ENCODE measurements at places on chromosomes 5 and 9.

DNA sequence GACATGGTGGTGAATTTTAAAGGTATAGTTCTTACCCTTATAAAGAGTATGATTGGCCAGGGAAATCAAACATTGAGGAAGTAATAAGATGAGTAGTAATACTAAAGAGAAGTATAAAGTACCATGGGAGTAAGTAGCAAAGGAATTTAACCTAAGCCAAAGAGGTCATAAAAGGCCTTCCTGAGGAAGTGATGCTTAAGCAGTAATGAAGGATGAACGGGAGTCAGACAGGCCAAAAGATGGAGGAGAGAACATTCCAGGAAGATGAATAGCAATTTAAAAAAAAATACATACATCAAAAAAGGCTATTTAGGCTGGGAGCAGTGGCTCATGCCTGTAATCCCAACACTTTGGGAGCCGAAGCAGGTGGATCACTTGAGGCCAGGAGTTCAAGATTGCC is 29.0 kb downstream of the KLHL3 start:
- no peak for DNase-seq

DNA sequence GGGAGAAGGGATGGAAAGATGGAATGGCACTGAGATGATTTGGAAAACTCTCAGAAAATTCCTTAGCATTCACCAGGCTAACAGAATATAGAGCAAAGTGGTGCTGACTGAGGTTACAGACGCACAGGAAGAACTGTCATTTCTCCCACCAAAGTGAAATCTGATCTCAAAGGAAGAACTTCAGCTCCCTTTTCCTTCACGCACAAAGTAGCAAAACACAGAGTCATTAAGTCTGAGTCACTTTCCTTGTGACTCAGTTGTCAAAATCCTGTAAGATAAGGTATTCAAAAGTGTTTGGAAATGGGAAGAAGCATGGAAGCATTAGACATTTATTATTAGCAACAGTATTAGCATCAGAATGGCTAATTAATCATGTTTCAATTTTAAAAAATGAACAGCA is 11.7 kb downstream of the MPDZ start:
- no peak for DNase-seq

- DNase-seq = no peak
These were observed 5.3 kb downstream of the ELAVL2 start for GRCh38 chr9:23820451-23821374.

DNA sequence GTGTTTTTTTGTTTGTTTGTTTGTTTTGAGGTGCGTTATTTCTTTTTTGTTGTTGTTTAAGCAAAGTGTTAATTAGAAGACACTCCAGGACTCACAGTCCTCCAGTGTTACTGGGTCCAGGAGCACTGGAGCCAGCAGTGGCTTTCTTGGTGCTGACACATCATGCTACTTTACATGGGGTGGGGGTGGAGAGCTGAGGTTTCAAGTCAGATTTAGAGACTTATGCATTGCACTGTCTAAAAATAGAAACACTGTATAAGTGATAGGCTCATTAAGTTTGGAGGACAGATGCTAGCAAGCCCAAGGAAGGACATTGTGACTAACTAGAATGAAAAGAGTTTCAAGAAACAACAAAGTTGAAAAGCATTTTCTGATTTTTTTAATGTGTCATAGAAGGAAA is 2209.2 kb downstream of the MAT2B start:
- no peak for DNase-seq

DNA sequence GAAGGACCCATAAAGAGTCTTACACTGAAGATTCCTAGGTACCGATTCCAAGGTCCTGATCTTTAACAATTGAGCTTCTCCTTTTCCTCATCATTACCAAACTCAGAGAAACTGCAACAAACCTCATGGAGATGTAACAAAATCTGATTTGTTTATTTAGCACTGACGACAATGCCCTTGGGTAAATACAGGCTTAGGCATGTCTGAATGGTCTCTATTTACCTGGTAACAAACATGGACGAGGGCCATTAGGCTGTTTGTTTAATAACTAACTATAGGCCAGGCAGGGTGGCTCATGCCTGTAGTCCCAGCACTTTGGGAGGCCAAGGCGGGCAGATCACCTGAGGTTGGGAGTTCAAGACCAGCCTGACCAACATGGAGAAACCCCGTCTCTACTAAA is 333.3 kb downstream of the AGTPBP1 start:
- no peak for DNase-seq

DNA sequence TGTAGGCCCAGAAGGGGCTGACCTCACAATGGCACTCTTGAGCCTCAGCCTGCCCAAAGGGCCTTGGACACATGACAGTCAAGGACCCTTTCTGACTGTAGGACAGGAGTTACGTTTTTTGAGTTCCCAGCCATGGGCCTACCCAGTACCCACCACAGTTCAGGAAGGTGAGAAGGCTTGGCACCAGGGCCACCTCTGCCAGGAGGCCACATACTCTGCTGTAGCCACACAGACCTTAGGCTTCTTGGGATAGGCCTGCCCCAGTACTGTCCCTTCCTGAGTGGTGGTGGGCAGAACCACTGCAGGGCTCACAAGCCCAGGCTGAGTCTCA is 12.8 kb downstream of the PDLIM4 start:
- no peak for DNase-seq

- DNase-seq = no peak
These were observed 8.8 kb upstream of the BOD1 start for GRCh38 chr5:173625261-173625660.

- DNase-seq = no peak
These were observed 11.4 kb downstream of the LRRC8A start for GRCh38 chr9:128893354-128893753.

DNA sequence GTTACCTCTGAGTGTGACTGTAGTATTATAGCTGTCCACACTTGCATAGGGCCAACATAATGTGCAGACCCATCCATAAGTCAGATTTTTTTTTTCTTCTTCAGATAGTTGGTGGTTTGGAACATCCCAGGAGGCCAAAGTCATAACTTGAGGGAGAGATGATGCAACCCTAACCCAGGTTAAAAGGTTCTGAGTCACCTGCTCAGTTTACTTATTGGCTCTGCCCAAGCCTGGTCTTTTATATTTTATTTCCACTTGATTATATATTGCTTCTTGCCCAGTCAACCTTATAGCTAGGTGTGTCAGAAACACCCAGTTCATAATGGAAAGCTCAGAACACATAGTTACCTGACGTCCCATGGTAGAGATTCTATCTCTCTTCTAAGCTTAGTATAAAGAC is 113.1 kb upstream of the PCSK1 start:
- DNase-seq = no peak

- no peak for DNase-seq
These were observed 185.7 kb downstream of the MARCHF11 start for GRCh38 chr5:15993919-15994318.

DNA sequence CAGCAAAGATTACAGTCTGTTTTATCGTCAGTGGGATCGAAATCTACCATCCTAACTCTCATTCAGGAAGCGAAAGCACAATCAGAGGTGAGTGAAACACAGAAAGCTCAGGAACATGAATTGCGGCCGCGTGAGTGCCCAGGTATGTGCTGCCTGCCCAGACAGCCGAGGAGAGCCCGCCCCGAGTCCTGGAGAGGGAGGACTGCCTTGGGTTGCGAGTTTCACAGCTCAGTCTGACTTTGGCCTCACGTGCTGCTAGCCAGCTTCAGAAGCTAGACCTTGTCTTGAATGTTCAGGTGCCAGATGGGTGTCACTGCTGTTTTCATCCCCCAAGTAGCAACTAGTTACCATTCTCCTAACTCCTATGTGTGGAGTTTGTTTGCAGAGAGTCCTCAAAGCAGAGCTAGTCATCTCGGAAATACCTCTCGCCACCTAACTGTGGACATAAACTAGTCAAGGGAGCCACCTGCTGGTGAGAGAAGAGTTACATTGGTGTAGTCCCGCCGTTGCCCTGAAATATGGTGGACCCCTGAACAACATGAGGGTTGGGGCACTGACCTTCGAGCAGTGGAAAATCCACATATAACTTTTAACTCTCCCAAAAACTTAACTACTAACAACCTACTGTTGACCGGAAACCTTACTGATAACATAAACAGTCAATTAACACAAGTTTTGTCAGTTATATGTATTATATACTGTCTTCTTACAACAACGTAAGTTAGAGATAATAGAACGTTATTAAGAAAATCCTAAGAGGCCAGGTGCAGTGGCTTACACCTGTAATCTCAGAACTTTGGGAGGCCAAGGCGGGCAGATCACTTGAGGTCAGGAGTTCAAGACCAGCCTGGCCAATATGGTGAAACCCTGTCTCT is 80.9 kb downstream of the GOLPH3 start:
- no peak for DNase-seq

- DNase-seq = no peak
These were observed 143.3 kb upstream of the TLE4 start for GRCh38 chr9:79428422-79428821.

DNA sequence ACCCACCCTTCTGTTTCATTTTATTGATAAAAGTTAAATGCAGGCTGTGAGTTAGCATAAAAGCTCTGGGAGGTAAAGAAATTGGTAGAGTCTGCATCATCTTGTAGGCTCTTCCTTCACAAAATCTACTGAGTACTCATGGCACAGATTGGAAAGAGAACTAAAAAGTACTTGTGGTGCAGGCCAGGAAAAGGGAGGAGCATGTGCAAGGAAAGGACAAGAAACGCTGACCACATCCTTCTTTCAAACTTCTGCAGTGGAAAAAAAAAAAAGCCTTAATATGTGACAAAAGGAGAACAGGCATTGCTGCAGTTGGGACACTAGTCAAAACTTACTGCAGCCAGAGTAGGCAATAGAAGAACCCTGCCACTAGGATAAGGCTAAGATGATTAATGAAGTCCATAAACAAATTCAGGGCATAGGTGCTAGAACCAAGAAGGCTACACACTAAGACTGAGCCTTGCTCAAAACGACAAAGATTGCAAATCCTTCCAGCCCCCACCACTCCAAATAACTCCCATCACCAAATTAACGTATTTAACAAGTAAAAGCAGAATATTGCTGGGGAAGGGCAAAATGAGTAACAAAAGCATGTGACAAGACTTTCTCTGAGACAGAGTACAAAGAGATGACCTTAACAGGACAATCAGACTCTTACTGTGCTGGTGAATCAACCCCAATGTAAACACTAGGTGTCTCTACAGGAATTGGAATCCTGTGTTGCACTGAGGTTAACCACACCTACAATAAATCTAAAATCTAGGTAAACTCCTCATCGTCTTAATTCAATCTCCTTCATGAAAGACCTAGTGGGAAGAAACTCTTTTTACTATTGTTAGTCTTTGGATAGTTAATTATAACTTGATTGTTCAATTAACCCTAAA is 1024.8 kb downstream of the TLE1 start:
- DNase-seq = no peak

GRCh38 chr5:165720901-165721300 is 2215.5 kb downstream of the MAT2B start:
- no peak for DNase-seq

GRCh38 chr5:166980666-166981065 is 1310.8 kb upstream of the WWC1 start:
- DNase-seq = no peak

- no peak for DNase-seq
These were observed 70.6 kb downstream of the HMCN2 start for GRCh38 chr9:130336027-130336610.

- DNase-seq = no peak
These were observed 73.9 kb upstream of the ANKH start for GRCh38 chr5:14945450-14945849.

DNA sequence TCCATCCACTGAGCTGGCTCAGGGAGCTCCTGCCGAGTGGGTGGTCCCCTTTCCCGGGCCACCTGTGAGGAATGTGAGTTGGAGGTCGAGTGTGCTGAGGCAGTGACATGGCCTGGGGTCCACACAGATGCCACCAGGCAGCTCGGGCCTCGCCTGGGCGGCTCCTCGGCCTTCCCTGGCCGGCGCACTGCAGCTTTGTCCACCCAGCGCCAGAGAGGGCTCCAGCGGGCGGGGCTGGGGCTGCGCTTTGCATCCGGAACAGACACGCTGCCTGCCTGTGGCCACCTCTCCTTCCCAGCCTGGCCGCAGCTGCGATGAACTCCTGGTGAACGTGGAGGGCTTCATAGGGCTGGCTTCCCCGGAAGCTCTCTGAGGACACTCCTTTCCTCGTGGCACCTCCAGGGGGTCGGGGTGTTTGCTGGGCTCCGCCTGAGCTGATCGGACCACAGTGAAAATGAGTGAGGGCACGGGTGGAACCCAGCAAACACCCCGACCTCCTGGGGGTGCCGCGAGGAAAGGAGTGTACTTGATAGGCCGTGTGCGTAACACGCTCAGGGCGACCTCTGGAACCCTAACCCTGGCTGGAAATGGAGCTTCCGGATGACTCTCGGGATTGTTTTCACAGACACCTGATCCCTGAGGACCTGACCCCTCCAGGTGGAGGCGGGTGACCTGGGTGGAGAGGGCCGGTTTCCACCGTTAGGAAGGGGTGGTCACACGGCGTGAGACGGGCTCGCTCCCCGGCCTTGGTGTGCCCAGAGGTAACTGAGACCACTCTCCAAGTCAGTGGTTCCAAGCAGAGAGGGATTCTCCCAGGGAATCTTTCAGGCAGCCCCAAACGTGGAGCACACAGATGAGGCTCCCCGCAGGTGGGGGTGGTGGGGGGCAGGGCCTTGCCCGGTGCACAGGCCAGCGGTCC is 31.8 kb upstream of the RXRA start:
- DNase-seq = peak; percentile 81

DNA sequence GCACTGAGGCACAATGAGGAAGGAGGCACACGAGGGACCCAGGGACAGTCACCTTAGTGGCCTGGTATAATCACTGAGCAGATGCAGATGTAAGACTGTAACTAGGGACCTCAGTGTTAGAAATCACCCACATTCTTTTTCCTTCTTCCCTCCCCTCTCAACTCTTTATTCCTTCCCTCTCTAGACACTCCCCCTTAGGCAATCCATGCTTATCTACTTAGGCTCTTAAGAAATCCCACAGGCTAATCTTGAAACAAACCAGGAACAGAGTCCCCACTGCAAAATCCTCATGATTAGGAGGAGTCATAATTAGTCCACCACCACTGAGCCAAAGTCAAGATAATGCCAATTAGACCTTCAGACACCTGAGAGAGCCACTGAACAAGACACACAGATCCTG is 84.7 kb downstream of the ELAVL2 start:
- no peak for DNase-seq

- no peak for DNase-seq
These were observed 63.1 kb upstream of the CXCL14 start for GRCh38 chr5:135641734-135642487.

DNA sequence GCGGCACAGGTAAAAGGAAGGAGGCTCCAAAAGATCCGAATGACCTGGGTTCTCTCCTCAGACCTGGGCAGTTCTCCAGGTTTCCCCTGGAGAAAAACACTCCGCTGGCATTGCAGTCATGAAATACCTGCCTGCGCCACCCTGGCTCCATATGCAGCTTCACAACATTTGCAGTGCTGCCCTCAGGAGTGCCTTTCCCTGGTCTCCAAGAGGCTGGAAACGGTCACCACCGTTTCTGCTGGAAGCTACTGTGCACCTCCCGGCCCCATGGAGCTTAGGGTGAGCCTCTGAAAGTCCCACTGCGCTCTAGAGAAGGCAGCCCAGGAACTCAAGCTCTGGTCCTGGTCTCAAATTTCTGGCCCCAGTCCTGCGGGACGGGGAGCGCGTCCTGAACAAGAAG is 670 bp downstream of the UGT3A1 start:
- DNase-seq = no peak

GRCh38 chr5:57450991-57451876 is 31.4 kb downstream of the ACTBL2 start:
- DNase-seq = no peak

Measured in Right ventricle myocardium superior (tissue), 1 donor.